ENCODE measurements at places on chromosomes 16 and 17.

DNA sequence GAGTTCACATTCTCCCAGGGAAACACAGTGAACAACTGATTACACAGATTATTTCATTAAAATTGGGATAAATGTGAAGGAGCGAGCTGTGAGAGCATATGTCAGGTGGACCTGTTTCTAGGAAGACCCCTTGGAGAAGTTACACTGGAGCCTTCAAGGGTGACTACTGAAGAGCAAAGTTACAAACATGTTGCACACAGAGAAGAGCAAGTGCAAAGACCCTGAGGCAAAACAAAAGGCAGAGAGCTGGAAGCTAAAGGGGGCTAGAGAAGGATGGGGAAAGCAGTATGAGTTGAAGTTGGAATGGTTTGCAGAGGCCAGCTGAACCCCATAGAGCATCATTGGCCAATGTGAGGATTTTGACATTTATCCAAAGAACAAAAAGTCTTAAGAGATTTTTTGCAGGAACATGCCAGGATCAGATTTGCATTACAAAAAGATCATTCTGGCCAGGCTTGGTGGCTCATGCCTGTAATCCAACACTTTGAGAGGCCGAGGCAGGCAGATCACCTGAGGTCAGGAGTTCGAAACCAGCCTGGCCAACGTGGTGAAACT is 14.1 kb downstream of the PDZD9 start:
- no peak for DNase-seq

DNA sequence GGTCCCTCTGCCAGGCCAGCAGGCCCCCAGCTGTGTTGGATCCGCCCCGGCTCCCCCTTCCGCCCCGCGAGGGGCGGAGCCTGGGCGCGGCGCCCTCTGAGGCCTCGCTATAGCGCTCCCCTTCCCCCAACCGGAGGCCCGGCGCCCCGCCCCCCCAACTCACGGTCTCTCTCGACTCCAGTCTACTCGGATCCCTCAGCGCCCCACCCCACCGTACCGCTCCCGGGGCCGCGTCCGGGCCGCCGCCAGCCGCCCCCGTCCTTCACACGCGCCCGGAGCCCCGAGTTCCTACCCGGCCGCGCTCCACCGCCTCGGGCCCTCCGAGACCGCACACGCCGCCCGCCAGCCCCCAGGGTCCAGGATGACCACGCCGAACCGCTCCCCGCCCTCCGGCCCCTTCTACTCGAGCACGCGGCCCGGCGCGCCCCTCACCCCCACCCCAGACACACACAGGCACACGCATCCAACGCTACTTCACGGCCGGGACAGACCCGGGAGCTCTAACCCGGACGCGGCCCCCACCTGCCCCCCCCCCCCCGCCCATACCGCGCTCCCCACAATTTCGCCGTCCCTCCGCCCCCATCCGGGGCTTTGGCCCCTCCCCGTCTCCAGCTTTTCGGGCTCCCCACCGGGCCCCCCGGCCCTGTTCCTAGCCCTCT is 1.4 kb downstream of the PHF23 start:
- DNase-seq, result peak; percentile 82

DNA sequence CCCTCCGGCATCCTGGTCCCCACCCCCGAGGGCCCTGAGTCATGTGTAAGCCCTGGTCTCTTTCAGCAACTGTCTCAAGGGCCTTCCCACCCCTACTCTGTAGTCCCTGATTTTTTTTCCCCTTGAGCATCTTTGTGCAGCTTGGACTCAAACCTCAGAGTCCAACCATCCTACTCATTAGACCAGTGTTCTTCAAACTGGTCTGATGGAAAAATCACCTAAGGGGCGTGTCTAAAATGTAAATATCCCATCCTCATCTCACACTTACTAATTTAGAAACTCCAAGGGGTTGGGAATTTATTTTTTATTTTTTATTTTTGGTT is 624 bp downstream of the G6PC3 start:
- DNase-seq, result no peak

- DNase-seq, result no peak
These were observed 81.1 kb downstream of the FTO start for GRCh38 chr16:53785044-53785443.

GRCh38 chr16:80623376-80623775 is 82.6 kb downstream of the DYNLRB2 start:
- DNase-seq, result no peak

GRCh38 chr16:85524630-85525419 is 88.3 kb upstream of the GSE1 start:
- DNase-seq, result no peak

DNA sequence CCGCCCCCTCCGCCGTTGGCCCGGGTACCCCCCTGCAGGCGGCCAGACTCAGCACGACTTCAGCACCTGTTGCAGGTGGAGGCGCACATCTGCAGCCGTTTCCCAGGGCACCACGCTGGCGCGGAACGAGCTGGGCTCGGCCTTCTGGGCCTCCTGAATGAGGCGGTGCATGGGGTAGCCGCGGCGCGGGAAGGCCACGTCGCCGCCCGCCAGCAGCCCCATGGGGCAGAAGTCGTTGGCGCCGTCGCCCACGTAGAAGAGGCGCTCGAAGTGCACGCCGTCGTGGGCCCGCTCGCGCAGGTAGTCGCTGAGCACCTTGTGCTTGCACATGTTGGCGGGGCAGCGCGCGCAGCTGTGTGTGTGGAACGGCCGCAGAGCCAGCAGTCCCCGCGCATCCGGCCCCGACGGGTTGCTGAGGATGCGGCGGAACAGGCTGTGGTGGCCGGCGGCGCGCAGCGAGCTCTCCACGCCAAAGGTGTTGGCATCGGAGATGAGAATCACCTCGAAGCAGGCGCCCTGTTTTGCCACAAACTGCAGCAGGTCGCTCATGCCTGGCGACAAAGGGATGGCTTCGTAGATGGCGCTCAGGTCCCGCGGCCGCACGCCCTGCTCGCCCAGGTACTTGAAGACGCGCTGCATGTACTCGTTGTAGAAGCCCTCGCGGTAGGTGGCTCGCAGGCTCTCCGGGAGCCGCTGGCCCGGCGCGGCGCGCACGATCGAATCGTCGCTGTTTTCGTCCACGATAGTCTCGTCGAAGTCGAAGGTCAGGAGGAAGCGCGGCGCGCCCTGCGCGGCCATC is 6.2 kb downstream of the PHOSPHO1 start:
- DNase-seq, result no peak

DNA sequence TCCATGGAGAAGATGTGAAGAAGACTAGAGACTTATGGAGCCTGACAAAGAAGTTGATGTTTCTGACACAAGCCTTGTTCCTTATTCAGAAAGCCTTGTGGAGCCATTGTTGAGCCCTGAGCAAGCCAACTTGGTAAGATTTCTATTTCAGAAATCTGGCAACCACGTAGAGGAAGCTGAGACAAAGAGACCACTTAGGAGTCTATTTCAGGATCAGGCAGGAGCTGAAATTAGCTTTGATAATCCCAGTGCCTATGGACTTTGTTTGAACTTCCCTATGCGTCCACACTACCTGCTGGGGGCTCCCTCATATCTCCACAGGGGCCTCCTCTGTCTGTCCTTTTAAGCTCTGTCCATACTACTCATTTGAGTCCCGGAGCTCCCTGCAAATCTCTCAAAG is 540.0 kb upstream of the GOT2 start:
- no peak for DNase-seq

GRCh38 chr17:6596511-6596910 is 40.2 kb upstream of the PITPNM3 start:
- DNase-seq, result no peak
